GM23338 (cell line): ENCODE measurements at places on chromosomes 3 and 15.

DNA sequence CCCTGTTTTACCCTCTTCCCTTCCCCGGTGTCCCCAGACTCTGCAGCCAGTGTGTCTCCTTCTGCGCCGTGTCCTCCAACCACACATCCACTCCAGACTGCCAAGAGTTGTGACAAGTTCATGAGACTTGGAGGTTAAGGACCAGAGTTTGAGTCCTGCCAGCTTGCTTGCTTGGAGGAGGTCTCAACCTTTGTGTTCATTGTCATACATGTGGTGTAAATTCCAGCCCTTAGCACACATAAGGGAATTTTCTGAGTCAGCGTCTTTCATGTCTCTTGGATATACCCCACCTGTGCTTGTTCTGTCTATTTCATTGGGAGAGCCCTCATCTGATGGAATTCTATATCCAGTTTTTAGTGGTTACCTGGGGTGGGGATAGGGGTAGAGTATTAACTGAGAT is 13.3 kb downstream of the CORO2B start:
- no peaks in the 10 kb centered on the region for H3K27me3 ChIP-seq
- no peaks in the 10 kb centered on the region for H3K36me3 ChIP-seq
- H3K27ac ChIP-seq, result no peak overlapping the region
- no peaks in the 10 kb centered on the region for H3K4me1 ChIP-seq
- DNase-seq, result no peak
- H3K4me3 ChIP-seq, result no peak overlapping the region

- H3K27me3 ChIP-seq, result no peaks in the 10 kb centered on the region
- H3K4me1 ChIP-seq, result no peaks in the 10 kb centered on the region
These were observed 43.8 kb downstream of the TMCO5A start for GRCh38 chr15:37978231-37978630.

GRCh38 chr15:75721923-75722870 is 9.5 kb upstream of the CSPG4 start:
- H3K27me3 ChIP-seq, result no peaks in the 10 kb centered on the region
- no peak overlapping the region for H3K4me3 ChIP-seq
- H3K36me3 ChIP-seq, result no peaks in the 10 kb centered on the region
- H3K4me1 ChIP-seq, result no peaks in the 10 kb centered on the region
- DNase-seq, result no peak

DNA sequence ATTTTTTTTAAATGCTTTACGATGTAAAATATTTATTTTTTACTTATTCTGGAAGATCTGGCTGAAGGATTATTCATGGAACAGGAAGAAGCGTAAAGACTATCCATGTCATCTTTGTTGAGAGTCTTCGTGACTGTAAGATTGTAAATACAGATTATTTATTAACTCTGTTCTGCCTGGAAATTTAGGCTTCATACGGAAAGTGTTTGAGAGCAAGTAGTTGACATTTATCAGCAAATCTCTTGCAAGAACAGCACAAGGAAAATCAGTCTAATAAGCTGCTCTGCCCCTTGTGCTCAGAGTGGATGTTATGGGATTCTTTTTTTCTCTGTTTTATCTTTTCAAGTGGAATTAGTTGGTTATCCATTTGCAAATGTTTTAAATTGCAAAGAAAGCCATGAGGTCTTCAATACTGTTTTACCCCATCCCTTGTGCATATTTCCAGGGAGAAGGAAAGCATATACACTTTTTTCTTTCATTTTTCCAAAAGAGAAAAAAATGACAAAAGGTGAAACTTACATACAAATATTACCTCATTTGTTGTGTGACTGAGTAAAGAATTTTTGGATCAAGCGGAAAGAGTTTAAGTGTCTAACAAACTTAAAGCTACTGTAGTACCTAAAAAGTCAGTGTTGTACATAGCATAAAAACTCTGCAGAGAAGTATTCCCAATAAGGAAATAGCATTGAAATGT is 15.6 kb downstream of the THBS1 start:
- DNase-seq, result no peak
- peak overlapping the region; percentile 12; the same call in 1 of the 2 replicates for H3K27ac ChIP-seq
- no peaks in the 10 kb centered on the region for H3K27me3 ChIP-seq
- peaks cover 51% of the 10 kb centered on the region for H3K36me3 ChIP-seq
- no peak overlapping the region for H3K4me3 ChIP-seq
- no peaks in the 10 kb centered on the region for H3K4me1 ChIP-seq

- H3K4me3 ChIP-seq, result no peak overlapping the region
- no peak for DNase-seq
- H3K4me1 ChIP-seq, result no peaks in the 10 kb centered on the region
These were observed 33.8 kb downstream of the DRD3 start for GRCh38 chr3:114144909-114145688.
